ENCODE measurements at places on chromosomes 2 and 18.

GRCh38 chr2:35688309-35688708 is 667.3 kb upstream of the CRIM1 start:
- DNase-seq = no peak

DNA sequence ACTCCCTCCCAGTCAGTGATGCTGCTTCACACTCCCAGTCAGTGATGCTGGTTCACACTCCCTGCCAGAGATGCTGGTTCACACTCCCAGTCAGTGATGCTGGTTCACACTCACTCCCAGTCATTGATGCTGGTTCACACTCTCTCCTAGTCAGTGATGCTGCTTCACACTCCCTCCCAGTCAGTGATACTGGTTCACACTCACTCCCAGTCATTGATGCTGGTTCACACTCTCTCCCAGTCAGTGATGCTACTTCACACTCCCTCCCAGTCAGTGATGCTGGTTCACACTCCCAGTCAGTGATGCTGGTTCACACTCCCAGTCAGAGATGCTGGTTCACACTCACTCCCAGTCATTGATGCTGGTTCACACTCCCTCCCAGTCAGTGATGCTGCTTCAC is 34.3 kb upstream of the KCNG2 start:
- DNase-seq = no peak

DNA sequence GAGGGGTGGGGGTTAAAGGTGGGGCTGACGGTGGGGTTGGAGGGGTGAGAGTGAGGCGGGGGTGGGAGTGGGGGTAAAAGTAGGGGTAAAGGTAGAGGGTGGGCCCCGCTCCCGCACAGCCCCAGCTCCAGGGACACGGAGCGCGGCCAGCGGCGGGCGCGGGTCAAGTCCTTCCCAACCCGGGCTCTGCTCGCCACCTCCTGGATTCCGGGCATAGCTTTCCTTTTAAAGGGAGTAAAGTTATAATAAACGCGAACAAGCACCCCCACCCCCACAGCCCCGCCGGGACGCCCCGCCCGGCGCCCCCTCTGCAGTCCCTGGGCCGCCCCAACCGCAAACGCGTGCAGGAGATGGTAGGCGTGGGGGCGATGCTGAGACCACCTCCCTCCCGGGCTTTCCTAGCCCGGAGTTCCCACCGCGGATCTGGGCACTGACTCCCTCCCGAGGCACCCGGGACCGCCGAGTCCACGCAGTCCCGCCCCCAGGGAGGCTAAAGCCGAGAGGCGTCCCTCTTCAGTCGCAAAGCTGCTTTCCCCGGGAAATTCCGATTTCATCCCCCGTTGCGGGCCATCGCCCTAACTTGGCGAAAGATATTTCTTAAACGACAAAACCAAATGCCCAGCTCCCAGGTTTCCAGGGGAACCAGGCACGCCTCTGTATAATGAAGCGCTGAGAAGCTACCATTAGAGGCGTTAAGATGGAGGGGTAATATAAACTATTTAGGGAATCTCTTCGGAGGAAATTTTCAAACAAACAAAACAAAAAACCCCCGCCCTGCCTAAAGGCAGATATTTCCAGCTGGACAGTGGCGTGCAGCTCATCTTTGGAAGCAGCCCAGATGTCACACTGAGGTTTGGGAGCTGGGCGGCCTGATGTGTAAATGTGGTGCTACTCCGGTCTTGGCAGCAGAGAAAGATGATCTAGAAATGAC is at the start of gene LIMS2:
Gene LIMS2, minus strand, starts transcription at position 200 of the 931 bp plus-strand sequence. CDS start 506 bp downstream, outside the sequence.
- DNase-seq = peak; percentile 80

DNA sequence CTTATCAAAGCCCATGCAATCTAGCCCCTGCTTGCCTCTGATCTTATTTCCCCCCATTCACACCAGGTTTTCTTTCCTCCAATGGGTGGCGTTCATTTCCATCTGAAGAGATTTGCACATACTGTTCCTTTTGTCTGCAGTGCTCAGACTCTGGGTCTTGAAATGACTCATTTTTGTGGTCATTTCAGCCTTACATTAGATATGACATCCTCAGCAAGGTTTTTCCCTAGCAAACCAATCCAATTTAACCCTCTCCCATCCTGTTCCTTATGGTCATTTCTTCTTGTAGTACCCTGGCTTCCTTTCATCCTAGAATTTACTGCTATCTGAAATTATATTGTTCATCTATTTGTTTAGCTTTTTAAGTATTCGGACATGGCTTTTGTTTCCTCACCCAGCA is 42.5 kb upstream of the SCN1A start:
- peak; percentile 6 for DNase-seq

DNA sequence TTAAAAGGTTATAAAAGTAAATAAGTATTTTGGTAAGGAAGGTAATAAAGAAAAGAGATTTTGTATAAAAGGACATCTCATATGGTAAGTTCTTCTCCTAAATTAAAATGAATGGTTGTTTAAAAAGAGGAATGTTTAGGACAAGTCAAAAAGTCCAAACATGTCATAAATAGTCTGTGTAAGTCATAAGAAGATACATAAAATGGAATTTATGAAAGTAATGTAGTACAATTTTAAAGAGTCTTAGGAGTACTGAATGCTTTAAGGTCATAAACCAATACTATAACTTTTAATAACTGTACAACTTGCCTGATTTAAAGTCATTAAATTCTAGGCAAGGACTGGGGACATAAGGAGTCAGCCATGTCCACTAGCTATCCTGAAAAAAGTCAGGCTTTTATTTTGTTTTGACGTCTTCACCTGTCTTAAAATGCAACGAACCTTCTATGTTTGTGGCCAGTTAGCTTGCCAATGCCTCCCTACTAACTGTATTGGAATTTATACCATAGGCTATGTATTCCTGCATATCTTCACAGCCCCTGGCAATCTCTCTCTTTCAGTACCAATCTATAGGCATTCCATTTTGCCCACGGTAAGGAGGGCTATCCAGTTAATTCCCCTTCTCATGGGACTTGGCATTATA is 312.3 kb upstream of the LRRTM4 start:
- no peak for DNase-seq

DNA sequence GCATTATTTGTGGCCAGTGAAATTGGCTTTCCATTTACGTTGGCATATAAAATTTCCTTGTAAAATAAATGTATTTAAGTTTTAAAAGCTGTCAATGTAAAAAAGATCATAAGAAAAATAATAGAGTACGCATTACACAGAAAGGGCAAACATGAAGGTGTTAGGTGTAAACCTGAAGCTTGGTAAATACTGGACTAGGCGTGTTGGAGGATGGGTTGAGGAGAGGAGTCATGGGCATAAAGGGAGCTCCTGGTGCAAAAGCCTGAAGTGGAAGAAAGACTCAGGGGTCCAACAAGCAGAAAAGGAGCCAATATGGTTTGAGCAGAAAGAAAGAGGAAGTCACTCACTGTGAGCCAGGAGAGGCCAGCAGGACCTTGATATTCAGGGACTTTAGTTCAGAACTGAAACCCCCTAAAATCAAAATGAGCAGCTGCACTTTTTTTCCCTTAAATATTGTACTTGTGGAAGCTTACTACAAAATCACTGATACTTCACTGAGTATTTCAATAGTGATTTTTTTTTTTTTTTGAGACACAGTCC is 24.4 kb downstream of the SP5 start:
- DNase-seq = no peak

- DNase-seq = no peak
These were observed 20.8 kb upstream of the LYPD1 start for GRCh38 chr2:132690664-132691303.

GRCh38 chr2:100453853-100454252 is 16.4 kb upstream of the NMS start:
- no peak for DNase-seq

DNA sequence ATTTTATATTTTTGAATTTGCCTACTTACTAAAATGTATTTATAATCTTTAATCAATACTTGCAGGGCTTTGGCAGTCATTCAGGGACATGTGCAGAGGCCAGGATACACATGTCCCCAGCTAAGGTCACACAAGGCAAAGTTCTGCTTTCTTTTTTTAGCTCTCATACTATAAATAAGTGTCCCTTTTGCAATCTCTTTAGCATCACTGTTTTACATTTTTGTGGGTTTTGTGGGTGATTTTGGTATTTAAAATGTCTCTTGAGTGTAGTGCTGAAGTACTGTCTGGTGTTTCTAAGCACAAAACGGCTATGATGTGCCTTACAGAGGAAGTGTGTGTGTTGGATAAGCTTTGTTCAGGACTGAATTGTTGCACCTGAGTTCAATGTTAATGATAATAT is 309.0 kb upstream of the GULP1 start:
- DNase-seq = no peak

DNA sequence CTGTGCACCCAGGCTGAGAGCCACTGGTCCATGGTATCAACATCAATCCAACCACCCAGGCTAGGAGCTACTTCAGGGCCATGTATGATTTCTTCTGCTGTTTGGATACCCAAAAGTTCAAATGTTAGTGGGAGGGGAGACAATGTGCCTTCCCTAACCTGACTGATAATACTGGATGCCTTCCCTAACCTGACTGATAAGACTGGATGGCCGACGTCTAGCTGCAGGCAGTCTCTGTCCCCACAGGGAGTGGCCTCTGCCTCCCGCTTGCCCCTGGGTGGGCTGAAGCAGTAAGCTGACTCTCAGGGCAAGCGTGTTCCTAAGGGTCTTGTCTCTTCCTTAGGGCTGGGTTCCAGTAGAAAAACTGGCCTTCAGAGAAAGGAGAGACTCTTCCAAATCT is 65.8 kb downstream of the ZAP70 start:
- DNase-seq = no peak

DNA sequence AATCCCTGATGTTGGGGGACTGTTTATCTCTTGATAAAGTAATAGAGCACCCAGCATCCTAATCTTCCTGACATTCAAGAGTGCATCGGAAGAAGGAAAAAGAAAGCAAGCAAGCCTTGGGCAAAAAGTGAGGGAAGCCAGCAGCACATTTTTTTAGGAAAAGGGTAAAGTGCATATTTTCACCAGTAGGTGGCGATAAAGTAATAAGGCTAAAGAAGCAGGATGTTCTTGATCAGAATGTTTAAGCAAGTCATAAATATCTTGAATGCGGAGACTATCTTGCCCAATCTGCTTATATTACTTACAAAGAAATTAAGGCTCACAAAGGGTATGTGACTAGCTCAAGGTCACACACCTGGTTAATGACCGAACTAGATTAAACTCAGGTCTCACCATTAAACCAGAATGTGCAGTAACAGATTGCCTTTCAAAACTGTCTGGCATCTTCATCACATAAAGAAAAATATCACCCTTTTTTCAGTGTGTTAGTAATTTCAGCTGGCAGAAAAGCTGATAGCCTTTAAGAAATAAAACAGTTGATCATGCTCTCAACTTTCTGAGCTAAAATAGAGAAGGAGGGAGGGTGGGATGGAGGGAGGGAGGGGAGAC is 83.8 kb downstream of the VIT start:
- DNase-seq = peak; percentile 33

- no peak for DNase-seq
These were observed 82.0 kb upstream of the SLC39A10 start for GRCh38 chr2:195575016-195575415.

DNA sequence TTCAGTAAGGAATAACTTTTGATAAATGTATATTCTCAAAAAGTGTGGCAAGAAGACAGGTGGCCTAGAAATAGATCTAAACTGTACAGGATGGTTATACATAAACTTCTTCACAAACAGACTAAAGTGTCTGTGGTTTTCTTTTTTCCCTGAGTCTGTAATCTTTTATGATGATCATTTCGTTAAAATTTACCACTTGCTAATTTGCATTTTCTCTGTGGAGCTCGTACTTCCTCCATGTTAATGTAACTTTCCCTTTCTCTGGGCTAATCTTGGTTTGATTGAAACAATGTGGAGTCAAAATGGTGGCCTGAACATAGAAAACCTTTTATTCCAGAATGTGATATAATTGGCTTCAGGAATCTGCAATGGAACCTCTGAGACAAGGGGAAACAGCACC is 166.2 kb downstream of the FTCDNL1 start:
- no peak for DNase-seq

- DNase-seq = no peak
These were observed 79.6 kb downstream of the RTP5 start for GRCh38 chr2:241948901-241949735.

DNA sequence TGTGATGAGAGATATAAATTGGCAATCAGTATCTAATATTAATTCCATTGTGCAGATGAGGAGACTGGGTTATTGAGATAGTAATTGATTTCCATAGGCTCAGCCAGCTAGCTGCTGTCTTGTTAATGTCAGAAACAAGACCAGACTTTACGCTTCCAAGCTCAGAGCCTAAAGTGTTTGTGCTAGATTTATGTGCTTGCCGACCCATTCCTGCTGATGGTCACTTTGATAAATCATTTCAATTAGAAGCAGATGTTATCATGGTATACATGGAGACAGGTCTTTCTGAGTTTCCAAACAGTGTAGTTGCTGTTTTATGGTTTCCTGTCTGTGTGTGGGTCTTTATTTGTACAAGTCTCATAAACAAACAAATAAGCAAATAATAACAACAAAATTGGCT is 92.8 kb downstream of the AQP4 start:
- DNase-seq = no peak

- DNase-seq = no peak
These were observed 136.6 kb upstream of the SEC11C start for GRCh38 chr18:59002974-59003594.

GRCh38 chr2:186594001-186594722 is 4.3 kb downstream of the ITGAV start:
- no peak for DNase-seq

- no peak for DNase-seq
These were observed 124.1 kb downstream of the DNAH6 start for GRCh38 chr2:84640411-84640810.

GRCh38 chr2:30095402-30095801 is 51.4 kb upstream of the YPEL5 start:
- DNase-seq = no peak

DNA sequence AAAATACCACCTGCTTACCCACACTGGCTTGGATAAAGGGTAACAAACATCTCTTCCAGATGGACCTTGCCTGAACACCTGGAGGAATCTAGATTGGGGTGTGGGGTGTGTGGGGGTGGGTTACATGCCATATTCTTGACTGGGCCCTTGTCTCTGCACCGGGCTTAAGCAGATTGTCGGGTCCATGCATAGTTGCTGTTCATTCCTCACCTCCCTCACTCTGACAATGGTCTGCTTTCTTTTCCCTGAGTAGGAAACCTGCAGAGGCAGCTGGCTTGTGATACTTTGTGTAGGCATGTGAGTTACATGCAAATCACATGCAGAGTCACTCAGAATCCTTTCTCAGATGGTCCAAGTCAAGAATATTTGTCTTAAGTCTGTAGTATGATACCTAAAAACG is 112.8 kb upstream of the GLS start:
- DNase-seq = no peak

GRCh38 chr2:216551234-216552068 is 52.8 kb downstream of the RPL37A start:
- no peak for DNase-seq
